Stimulated activated CD4-positive, alpha-beta T cell treated with anti-CD3 and anti-CD28 coated beads, TNF-alpha, amount 100 ng/mL, for 48 hours (primary cell): ENCODE measurements at places on chromosomes 2 and 18.

DNA sequence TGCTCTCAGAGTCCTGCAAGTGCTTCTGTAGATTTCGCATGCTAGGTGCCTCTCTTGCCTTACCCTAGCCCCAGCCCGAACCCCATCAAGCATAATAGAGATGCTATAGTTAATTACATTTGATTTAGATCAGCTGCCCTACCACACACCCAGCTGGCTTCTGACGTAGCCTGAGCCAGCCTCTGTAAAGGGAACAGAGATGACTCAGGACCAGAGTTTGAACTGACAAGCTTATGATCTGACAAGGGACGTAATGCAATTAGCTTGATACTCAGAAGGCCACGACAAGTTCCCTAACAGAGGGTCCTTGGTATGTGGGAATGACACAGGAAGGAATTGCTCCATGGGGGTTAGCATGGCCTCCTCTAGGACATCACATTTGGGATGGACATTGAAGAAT is 126.6 kb downstream of the LRATD1 start:
- no peak for DNase-seq

DNA sequence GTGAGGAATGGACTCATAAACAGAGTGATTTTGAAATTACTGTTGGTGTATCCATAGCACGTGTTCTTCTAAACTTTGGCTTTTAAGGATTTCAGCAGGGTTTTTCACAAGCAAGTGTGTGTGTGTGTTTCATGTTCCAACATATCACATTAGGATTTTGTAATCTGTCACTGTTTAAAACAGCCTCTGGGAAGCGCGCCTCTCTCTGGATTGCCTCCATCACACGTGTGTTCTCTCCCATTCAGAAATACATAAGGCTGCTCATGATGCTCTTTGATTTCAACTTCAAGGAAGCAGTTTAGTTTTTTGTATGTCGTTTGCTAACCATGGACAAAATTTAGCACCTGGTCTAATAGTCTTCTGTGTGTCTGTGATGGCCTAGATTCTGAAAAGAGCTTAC is 370.4 kb downstream of the MTX2 start:
- DNase-seq, result no peak

- DNase-seq, result no peak
These were observed 222.4 kb downstream of the SRBD1 start for GRCh38 chr2:45388541-45389100.

GRCh38 chr2:145919477-145919876 is 1399.6 kb upstream of the ZEB2 start:
- DNase-seq, result no peak

- no peak for DNase-seq
These were observed 156.9 kb downstream of the CCBE1 start for GRCh38 chr18:59540346-59540745.

DNA sequence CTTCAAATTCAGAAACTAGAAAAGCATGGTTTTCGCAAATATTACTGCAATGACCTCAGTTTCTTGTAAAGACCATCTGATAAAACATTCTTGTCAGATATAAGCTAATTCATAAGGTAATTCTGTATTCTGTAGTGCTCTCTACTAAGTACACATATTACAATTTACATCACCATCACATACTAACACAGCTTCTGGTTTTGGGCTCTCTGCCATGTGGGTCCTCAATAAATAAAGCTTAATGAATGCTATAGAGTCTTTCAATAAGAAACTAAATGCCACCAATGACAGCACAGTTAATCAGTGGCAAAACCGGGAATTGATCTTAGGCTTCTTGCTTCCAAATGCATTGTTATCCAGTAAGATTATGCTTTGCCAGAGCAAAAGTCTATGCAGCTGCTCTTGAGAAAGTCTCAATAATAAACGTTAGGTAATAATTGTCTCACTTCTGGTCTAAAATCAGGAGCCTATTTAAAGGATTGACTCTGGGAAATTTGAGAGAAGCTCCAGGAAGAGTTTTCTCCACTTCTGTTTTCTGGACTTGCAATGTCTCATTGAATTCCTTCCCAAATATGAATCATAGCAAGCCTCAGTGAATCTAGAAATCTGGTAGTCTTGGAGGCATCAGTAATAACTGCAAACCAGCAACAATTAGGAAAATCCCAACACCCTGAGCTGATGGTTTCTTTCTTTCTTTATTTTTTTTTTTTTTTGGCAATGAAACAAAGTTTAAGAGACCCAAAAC is 67.9 kb upstream of the RAPGEF4 start:
- no peak for DNase-seq

- DNase-seq, result no peak
These were observed 830 bp downstream of the DNER start for GRCh38 chr2:229713371-229714079.

GRCh38 chr18:32930695-32931301 is 158.0 kb upstream of the KLHL14 start:
- DNase-seq, result no peak

- no peak for DNase-seq
These were observed 13.0 kb downstream of the GPR55 start for GRCh38 chr2:230912046-230912445.

GRCh38 chr2:241810307-241811200 is 1.6 kb downstream of the NEU4 start:
- no peak for DNase-seq
